Stromal cell of bone marrow (primary cell): ENCODE measurements at places on chromosomes 2 and 18.
A peak's percentile ranks its signal among the peaks of the same experiment; 100 is the strongest.

- peak; percentile 71 for DNase-seq
Observed at GRCh38 chr2:86747711-86748639, 27.9 kb downstream of the RMND5A start.

- peak; percentile 5 for DNase-seq
Observed at GRCh38 chr18:70781860-70782453, 493.1 kb downstream of the SOCS6 start.

DNA sequence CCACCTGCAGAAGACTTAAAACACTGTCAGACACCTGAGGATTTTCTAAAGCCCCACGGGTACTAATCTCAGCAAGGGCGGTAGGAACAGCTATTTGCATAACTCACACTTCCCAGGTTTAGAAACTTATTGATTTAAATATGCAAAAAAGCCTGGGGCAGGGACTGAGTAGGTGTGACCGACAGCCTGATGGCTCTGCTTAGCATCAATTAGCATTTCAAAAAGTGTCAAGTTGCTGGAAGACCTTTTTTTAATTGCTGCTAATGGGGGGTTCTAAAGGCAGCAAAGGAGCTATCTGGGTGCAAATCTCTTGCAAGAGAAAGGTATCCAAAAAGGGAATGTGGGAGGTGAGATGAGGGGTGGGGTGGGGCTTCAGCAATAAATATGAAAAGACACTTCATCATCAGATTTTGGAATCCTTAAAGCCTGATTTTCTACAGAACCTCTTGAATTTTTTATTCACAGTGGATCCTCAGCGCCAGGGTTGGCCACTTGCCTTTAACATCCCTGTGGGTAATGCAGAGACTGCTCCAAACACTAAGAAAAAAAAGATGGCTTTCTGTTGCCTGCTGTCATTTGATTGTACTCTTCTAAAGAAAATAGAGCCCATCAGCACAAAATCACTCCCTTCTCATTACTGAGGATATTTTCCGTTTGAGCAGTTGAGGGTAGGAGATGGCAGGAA is 121.1 kb upstream of the RMP24 start:
- no peak for DNase-seq

GRCh38 chr18:49731860-49732311 is 81.4 kb downstream of the ACAA2 start:
- no peak for DNase-seq

DNA sequence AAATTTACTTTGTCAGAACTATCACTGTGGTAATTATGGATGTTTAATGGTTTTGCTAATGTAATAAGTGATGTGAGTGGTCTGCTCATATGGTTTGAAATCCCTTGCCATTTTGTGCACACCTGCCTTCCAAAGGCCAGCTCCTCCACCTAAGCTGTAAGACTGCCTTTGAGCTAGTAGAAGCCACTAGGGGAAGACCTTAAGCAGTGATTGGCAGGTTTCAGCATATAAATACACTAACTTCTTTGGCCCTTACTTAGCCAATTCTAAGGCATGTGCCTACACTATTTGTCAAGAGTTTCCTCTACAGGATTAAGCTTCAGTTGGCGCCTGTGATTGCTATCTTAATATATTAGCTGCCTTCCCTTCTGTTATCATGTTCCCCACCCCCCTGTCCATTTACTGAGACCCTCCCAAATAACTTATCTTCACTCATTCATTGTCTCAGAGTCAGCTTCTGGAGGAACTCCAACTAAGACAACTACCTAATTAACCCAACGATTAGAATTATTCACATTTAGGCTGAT is 141.1 kb downstream of the MBD5 start:
- DNase-seq = no peak

DNA sequence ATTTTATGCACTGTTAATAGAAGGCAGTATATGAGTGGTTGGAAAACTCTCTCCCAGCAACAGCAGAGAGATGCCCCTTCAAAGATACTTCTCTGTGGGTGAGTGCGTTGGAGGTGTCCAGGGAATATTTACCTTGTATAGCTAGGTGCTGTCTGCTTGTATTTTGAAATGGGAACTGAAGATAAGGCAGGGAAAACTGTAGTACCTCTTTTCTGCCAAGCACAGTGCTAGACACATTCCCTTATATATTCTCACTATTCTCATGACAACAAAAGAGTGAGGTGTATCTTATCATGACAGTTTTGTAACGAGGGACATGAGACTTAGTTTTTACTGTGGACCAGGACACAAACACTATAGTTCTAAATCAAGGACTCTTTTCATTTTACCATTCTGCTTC is 2.1 kb downstream of the TTC39C start:
- DNase-seq = no peak

DNA sequence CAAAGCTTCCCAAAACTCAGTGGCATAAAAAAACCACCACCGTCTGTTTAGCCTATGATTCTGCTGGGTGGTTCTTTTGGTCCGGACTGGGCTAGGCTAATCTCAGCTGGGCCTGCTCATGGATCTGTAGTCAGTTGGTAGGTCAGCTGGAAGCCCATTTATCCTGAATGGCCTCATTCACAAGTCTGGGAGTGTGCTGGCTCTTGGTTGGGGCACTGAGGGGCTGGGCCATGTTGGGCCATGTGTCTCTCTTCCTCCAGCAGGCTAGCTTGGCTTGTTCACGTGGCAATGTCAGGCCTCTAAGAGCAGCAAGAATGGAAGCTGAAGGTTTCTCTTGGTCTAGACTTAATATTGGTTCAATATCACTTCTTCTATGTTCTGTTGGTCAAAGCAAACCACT is 95.7 kb upstream of the HS6ST1 start:
- DNase-seq = no peak

- DNase-seq = peak; percentile 90
Observed at GRCh38 chr18:22691946-22692710, 241.0 kb upstream of the RBBP8 start.

GRCh38 chr2:74226648-74227213 is 28.3 kb downstream of the MTHFD2 start:
- DNase-seq = no peak

GRCh38 chr2:25844089-25844488 is 34.2 kb downstream of the ASXL2 start:
- peak; percentile 38 for DNase-seq

DNA sequence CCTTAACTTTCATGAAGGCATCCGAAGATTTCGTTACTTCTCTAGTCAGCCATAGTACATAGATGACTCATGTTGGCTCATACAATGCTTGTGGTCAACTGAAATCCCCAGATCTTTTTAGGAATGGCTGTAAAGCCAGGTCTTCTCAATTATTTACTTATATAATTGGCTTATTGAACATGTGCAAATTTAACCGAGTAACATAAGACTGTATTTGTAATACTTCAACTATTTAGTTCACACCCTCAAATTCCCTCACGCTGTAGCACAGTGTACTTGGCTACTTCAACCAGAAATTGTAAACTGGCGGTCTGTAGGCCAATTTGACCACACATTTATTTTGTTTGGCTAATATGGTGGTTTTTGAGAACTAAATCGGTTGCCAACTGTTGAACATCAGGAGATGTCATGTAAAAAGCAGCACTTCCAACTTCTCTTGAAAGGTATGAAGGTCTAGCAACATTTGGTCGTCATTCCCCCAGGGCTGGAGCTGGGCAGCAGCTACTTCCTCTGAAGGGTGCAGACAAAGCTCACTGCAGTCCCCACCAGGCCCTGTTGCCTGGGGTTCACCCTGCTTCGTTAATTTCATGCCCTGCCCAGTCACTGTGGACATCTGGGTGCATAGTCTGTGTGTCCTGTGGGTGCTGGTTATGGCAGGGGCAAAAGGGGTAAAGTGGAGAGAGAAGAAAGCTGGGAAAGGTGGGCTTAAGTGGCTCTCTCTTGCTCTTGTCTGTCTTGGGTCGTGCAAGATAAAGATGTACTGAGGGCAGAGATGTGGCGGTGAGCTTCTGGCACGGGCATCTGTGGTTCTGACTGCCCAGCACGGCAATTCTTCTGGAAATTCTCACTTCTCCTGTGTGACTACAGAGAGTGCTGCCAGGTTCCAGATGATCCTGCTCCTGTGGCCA is 3.2 kb upstream of the SH3RF3 start:
- DNase-seq = peak; percentile 91

DNA sequence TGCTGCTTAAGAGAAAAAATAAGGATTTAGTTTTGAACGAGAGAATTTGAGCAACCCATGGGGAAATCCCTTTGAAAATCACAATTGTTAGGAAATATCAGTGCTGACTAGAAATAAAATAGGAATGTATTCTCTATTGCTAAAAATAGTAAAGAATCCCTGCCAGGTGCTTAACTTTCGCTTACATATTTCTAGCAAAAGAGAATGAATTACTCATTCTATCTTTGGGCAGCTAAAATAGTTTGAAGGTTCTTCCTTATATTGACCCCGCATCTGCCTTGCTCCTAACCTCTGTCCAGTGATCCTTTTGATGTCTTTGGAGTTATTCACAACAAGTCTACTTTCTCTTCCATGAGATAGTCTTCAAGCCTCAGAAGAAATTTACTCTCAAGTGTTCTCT is 103.8 kb downstream of the PLCL1 start:
- DNase-seq = no peak

DNA sequence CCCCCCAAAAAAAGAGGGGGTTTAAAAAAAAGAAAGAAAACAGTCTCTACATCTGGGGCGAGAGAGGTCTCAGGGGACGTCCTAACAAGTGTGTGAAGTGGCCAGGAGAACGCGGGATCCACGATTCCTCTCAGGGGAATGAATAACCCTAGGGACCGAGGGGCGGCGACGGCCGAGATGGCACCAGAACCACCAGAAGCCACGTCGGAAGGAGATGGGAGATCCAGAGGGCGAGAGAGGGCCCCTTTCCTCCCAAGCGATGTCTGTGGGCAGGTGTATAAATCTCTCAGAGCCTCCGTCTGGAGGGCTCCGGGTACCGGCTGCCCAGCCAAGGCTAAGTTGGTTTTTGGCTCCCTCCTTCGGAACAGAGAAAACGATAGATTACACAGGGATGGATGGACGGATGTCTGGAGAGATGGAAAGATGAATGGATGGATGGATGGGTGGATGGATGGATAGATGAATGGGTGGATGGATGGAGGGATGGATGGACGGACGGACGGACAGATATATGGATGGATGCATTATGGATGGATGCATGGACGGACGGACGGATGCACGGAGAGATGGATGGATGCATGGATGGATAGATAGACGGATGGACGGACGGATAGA is 1.7 kb downstream of the EPHA4 start:
- DNase-seq = no peak

GRCh38 chr2:235740821-235741220 is 247.0 kb downstream of the AGAP1 start:
- no peak for DNase-seq

GRCh38 chr2:216286616-216287231 is 85.6 kb downstream of the MARCHF4 start:
- DNase-seq = no peak

- DNase-seq = no peak
Observed at GRCh38 chr2:237221443-237221842, 135.8 kb downstream of the COPS8 start.

DNA sequence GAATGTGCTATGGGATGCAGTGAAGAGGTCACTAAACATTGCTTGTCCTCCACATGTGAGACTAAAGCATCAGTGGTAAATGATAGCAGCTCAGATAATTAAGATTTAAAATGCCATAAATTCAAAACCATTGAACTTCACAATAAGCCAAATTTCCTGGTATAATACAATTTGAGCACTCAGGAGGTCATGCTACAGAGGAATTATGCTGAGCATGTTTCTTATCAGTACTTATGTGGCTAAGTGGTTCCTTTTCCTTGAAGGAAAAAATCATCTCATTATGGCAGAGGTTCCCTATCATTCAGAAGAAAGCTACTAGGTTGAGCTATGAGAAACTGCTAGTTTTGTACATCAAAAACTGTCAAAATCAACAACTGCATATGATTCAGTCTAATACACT is 156.6 kb downstream of the AGPS start:
- DNase-seq = no peak

DNA sequence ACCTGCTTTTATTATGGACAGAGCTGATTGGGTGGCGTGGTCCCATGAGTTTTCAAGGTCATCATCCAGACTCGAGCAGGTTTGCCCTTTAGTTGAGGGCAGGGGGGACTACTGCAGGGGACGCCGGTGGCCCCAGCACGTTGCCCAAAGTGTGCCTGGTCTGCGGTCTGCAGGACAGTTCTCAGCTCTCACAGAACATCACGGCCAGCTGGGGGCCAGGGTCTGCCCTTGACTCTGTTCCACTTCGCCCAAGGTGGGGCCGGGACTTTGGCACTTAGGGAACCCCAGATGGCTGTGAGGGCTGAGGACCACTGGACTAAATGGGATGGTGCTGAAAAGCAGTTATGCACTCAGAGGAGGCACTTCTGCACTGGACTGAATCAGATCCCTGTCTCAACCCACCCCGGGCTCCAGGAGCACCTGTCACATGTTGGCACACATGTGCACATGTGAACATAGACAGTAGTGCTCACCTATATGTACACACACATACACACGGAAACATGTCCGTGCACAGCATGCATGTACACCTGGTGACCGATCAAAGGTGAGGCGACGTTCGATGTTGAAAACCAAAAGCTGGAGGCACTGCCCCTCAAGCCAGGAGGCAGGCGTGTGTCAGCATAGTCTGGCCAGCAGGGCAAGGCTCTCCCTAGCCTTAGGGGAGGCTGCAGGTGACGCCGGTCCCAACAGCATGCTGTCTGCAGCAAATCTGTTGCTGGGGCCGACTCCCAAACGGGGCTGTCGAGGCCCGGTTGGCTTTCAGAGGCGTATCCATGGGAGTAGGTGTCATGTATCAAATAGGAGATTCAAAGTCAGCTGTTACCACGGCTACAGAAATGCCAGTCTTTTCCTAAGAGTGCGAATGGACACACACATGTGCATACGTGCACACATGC is 10.2 kb downstream of the ANO7 start:
- no peak for DNase-seq

GRCh38 chr18:55473058-55473457 is 114.9 kb downstream of the TCF4 start:
- no peak for DNase-seq

- no peak for DNase-seq
Observed at GRCh38 chr2:156892467-156893281, 364.8 kb upstream of the GALNT5 start.

GRCh38 chr2:64361151-64361938 is 92.6 kb upstream of the LGALSL start:
- DNase-seq = no peak

DNA sequence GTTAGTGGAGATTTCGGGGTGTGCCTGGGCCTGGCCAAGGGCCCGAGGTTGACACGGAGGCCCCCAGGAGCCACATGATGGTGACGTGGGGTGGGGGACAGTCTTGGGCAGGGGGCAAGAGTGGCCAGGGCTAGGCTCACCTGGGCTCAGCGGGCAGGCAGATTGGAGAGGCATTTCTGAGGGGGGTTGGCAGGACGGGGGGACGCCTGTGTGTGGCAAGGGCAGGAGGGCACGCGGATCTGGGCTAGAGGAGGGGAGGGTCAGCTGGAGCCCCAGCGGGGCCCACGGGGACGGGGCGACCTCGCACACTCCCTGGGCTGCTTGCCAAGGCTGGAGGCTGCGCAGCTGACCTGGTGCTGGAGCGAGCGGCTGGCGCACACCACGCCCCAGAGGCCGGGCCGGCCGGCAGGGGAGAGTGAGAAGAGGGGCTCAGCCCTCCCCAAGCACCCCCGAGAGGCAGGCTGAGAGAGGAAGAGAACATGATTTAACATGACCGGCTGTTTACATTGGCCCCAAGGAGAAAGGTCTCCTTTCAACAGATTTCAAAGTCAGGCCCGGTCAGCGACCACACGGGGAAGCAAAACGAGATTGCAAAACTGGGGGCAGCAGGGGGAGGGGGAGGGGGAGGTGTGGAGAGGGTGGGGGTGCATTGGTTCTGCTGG is 38.0 kb upstream of the SNED1 start:
- peak; percentile 59 for DNase-seq
